ENCODE measurements at places on chromosomes 6 and 20.

DNA sequence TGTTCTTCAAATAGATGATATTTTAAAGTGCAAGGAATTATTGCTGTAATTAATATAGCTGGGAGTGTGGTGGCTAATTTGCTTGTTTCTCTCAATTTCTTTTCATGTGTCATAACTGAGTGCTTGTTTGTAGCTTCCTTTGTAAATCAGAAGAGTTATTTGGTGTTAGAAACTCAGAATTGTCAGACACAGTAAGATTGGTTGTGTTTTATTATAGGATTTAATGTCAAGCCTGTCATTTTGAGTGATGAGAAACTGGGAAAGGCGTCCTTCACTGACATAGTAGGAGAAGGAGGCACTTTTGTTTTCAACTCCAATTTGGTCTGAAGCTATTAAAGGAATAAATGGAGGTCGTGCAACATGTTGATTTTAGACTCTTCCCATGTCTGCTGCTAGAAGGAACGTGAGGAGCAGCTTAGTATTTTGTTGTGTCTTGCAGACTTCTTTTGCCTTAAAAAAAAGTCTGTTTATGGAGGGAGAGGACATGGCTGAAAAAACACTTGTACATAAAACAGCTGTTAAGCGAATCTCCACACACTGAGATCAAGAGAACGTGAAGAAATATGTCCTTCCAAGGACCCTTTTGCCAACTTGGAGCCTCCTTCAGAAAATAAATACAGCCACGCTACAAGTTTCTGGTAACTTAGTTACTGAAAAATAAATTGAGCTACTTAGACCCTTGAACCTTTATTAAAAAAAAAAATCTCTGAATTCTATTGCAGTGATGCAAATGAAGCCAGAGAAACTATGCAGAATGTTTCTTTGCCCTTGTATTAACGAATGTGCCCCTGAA lies 59.5 kb downstream of the BMP6 start:
- no peak for DNase-seq

DNA sequence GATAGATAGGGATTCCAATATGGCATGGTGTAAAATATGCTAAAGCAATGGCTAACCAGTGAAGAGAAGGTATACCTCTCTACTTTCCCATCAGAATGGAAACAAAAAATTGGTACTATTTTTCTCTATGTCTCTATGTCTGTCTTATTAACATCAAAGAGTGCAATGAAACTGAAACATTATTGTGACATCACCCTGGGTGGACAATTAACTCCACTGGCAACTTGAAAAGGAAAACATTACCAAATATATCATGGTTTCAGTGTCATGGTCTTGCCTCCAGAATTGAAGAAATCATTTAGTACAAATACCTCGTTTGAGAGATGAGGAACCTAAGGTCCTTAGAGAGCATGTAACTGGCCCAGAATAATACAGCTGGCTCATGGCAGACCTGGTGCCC lies 1132.5 kb upstream of the MAP3K7 start:
- DNase-seq: no peak

DNA sequence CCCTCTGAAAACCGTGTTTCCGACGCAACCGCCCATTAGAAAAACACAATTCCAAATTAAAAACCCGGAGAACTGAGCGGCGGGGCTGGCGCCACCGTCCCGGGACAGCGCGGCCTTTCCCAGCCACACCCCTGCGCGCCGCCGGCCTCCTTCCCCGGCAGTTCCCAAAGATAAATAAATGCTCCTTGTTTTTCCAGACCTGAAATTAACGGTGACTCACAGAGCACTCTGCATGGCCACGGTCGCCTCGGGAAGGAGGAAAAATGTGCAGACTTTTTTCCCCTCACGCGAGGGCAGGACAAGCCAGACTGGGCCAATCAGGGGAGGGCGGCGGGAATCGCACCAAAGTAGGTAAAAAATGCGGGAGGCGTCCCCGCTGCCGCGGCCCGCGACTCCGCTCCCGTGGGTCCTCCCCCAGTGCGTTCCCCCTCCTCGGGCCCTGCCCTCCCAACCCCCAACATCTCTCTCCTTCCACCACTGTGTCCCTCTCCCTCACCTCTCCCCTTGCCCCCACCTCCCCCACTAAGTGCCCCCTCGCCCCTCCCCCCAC lies 828 bp upstream of the DSTN start:
- peak; percentile 20 for DNase-seq

- no peak for DNase-seq
These were observed 90.1 kb downstream of the PSMG4 start for GRCh38 chr6:3348821-3349220.

GRCh38 chr6:45132658-45133294 lies 195.4 kb upstream of the RUNX2 start:
- no peak for DNase-seq

DNA sequence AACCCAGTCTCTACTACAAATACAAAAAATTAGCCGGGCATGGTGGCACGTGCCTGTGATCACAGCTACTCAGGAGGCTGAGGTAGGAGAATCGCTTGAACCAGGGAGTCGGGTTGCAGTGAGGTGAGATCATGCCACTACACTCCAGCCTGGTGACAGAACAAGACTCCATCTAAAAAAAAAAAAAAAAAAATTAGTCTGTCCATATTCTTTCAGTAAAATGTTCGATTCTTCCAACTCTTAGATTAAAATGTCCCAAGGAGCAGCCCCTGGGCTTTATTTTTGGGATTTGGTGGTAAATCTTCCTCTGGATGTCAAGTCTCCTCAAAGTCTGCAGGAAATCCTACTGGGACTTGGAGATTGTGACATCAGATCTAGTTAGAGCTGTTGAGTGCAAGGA lies 101.0 kb upstream of the EEF1E1 start:
- no peak for DNase-seq

- no peak for DNase-seq
These were observed 8.3 kb upstream of the MARCKS start for GRCh38 chr6:113848811-113849210.

DNA sequence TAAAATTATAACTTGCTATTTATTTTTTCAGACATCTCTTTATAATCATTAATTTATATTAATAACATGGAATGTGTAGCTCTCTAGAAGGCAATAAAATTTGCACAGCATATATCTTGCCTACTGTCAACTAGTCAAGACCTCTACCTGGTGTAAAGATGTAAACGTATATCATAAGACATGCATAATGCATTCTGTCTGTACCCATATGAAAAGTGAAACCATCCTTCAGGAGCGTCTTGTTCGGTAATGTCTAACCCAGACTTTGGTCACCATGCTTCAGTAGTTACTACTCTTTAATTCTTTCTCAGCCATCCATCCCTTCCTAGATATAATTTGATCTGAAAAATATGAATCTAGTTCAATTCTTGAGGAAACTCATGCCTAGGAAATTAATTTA lies 21.0 kb downstream of the CEP43 start:
- no peak for DNase-seq

GRCh38 chr6:164795056-164795815 lies 514.2 kb downstream of the C6orf118 start:
- DNase-seq: no peak

- peak; percentile 94 for DNase-seq
These were observed at the start of gene SRSF6 for GRCh38 chr20:43457640-43458421. Gene SRSF6 (plus strand): TSS chr20:43457896. CDS start chr20:43458034, 138 bp downstream.

DNA sequence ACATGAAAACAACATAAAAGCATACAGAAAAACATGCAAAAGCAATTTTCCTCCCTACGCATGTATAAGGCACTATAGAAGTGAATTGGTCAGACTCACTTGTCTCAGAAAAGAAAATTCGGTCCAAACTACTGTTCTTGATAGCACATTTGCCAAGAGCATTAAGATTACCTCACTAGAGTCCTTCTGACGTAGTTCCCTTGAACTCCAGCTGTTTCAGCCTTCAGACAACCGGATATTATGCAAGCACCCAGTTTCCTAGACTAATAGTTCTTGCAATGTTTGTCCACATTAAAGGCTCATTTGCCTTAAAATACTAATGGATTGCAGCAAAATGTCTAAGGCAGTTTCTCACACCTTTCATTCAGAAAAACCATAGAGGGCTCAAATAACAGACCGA lies 2.5 kb upstream of the CASS4 start:
- peak; percentile 84 for DNase-seq

DNA sequence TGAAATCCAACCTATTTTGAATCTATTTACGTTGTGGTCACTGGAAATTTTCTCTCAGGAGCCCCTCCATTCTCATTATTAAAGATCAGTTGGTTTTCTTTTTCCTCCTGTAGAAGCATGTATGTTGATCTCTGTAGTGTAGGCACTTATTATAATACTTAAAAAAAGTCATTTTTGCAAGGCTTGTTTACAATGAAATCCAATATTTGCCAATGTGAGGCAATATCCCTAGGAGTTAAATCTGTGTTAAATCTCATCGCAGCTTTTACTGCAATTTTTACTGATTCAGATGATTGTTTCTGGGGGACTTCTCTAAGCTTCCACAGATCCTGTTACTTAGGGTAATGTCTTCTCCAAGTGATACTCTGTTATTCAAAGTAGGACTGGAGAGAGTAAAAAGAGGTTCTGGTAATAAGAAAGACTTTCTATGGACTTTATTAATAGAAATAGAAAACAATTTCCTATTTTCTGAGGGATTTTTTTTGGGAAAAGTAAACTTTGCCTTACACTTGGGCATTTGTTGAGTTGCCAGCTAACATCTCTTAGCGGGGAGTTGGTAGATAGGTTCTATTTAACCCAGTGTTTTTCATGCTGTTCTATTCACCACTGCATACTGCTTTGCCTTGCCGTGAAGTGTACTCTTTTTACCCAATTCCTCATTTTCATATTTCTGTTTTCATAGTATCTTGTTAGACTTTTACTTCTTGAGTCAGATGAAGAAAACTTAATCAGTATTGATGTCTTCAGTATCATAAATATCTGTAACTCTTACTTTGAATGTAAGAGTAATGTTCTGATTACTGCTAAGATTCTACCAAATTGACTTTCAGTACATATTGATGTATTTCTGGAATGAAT lies 48.6 kb downstream of the CDKAL1 start:
- DNase-seq: no peak

DNA sequence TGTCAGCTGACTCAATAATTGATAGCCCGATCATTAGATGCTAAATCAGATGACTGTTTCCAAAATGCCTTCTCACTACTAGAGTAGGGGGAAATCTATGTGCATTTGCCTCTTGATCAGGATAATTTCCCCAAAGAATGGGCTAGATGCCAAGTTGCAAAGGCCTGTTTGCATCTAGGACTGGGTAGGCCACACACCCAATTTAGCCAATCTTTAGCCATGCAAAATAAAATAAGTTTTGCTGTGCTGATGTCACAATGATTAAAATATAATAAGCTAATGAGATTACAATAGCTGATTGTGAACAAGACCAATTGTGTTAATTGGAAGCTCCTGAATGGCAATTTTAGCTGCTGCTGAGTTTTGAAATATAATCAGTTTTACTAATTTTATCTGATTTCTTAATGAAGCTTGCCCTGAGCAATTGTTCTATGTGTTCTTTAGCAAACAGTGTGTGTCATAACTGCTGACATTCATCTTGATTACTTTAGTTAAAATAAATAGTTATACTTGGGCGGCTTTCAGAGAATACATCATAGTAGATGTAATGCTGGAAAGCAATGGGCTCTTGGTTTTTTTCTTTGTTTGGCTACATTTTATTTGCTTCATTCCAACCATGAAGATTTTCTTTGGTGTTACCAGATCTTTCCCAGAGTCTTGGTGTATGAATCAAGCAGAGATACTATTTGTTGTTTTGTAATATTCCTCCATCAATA lies 973.2 kb upstream of the SLC35B3 start:
- no peak for DNase-seq

DNA sequence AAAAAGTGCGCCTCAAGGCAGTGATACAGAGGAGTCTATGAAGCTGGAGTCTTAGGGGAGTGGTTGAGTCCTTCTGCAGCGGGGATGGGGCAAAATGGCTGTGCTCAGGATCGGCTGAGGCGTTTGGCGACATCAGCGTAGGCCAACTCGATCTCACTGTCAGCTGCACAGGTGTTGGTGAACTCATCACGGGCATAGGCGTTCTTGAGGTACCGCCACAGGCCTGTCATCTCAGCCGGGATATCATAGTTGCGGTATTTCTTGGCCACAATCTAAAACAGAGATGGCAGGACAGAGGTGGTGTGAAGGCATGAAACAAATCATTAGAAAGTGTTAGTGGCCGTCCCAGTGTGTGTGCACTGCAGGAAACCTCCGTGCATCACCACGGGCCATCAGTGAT lies 112.7 kb downstream of the CLIC5 start:
- DNase-seq: no peak

GRCh38 chr6:15137086-15137485 lies 108.8 kb upstream of the JARID2 start:
- no peak for DNase-seq

GRCh38 chr6:16712931-16713484 lies 48.3 kb downstream of the ATXN1 start:
- peak; percentile 98 for DNase-seq

- DNase-seq: no peak
These were observed 8.2 kb upstream of the TAF8 start for GRCh38 chr6:42042108-42042507.

- DNase-seq: no peak
These were observed 858.8 kb upstream of the EPHA7 start for GRCh38 chr6:94278146-94278545.

Measured in inflammatory macrophage treated with lipopolysaccharide for 1 hour (primary cell).